ENCODE measurements at places on chromosomes 13 and 19. TPM values are rescaled to one million over a fixed set of nuclear protein-coding genes. Genes with fewer than 3 reads are reported as not detected.

DNA sequence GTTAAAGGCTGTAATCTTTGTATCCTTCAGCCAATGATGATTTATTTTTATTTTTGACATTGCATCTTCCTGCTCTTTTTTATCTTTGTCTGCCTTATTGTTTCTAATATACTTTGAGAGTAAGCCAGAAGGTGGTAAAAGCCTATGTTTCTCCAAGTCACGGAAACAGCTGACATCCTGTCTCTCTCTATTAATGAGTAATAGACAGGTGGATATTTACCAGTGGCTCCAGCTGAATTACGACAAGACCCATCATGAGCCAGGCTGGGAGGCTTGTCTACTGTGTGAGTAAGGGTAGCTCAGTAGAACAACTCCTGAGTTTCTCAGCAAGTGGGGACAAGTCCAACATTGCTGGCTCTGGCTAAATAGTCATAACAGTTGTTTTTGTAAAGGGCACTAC is 166.6 kb downstream of the NDFIP2 start:
- H3K4me1 ChIP-seq: no peaks in the 10 kb centered on the region
- H3K4me3 ChIP-seq: no peak overlapping the region
- H3K27ac ChIP-seq: no peak overlapping the region
- no peak for DNase-seq
- no peaks in the 10 kb centered on the region for H3K27me3 ChIP-seq

- H3K4me3 ChIP-seq: no peak overlapping the region
- H3K36me3 ChIP-seq: no peaks in the 10 kb centered on the region
- H3K27me3 ChIP-seq: peaks cover 27% of the 10 kb centered on the region
- no peaks in the 10 kb centered on the region for H3K4me1 ChIP-seq
Observed at GRCh38 chr13:77359171-77359570, 32.3 kb upstream of the MYCBP2 start.

GRCh38 chr19:45753548-45753947 is 15.5 kb downstream of the SIX5 start:
- no peak for DNase-seq
- H3K36me3 ChIP-seq: no peaks in the 10 kb centered on the region
- peaks cover 8% of the 10 kb centered on the region for H3K4me1 ChIP-seq
- H3K27me3 ChIP-seq: no peaks in the 10 kb centered on the region
- no peak overlapping the region for H3K27ac ChIP-seq

GRCh38 chr13:98571955-98572662 is 4.8 kb downstream of the STK24 start:
- H3K36me3 ChIP-seq: peaks cover 19% of the 10 kb centered on the region
- H3K4me1 ChIP-seq: peaks cover 74% of the 10 kb centered on the region
- DNase-seq: no peak
- H3K4me3 ChIP-seq: peak overlapping the region; percentile 64

Gene PEAK3
- total RNA-seq: 0.44 TPM

- H3K4me3 ChIP-seq: no peak overlapping the region
- no peak for DNase-seq
- no peak overlapping the region for H3K27ac ChIP-seq
Observed at GRCh38 chr13:81986308-81986707, 1645.4 kb upstream of the SPRY2 start.

Gene PROZ
- total RNA-seq: not detected

Gene SSBP4
- total RNA-seq: 102 TPM

DNA sequence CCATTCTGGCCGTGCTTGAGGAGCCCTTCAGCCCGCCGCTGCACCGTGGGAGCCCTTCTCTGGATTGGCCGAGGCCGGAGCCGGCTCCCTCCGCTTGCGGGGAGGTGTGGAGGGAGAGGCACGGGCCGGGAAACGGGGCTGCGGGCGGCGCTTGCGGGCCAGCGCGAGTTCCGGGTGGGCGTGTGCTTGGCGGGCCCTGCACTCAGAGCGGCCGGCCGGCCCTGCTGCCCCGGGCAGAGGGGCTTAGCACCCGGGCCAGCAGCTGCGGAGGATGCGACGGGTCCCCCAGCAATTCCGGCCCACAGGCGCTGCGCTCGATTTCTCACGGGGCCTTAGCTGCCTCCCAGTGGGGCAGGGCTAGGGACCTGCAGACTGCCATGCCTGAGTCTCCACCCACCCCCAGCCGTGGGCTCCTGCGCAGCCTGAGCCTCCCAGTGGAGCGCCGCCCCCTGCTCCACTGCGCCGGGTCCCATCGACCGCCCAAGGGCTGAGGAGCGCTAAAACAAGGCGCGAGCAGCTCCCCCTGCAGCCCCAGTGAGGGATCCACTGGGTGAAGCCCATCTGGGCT is 76.5 kb downstream of the PCDH20 start:
- no peaks in the 10 kb centered on the region for H3K36me3 ChIP-seq
- H3K27me3 ChIP-seq: no peaks in the 10 kb centered on the region
- H3K27ac ChIP-seq: no peak overlapping the region
- no peak for DNase-seq
- H3K4me3 ChIP-seq: no peak overlapping the region

GRCh38 chr19:20453425-20453935 is 112.1 kb downstream of the ZNF737 start:
- H3K36me3 ChIP-seq: no peaks in the 10 kb centered on the region
- H3K4me3 ChIP-seq: no peak overlapping the region
- no peaks in the 10 kb centered on the region for H3K4me1 ChIP-seq
- H3K27me3 ChIP-seq: no peaks in the 10 kb centered on the region
- H3K27ac ChIP-seq: no peak overlapping the region

DNA sequence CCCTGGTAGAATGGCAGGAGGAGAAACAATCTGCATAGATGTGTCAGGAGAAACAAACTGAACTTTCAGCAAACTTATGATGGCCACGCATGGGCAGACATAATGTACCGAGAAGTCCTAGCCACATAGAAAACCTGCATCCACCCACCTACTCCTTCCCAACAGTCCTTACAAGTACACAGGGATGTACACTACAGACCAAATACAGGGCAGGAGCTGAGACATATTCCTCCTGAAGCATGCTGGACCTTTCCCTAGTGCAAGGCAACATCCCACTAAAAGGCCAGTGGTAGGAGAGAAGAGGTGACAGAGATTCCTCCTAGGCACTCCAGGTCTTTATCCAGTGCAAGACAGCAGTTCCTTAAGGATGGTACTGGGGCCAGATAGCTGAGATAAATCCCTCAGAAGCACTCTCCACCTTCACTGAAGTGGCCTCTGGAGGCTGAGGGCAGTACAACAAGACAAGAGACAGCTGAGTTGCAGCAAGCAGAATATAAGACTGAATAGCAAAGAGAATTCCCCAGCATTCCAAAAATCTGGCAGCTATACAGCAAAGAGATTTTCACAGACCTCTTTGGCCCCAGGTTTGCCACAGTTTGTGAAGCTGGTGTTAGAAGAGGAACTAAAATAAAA is 18.3 kb downstream of the VWA8 start:
- peaks cover 19% of the 10 kb centered on the region for H3K4me1 ChIP-seq
- no peaks in the 10 kb centered on the region for H3K27me3 ChIP-seq
- no peak for DNase-seq
- H3K4me3 ChIP-seq: no peak overlapping the region
- H3K27ac ChIP-seq: no peak overlapping the region
- peaks cover 26% of the 10 kb centered on the region for H3K36me3 ChIP-seq

DNA sequence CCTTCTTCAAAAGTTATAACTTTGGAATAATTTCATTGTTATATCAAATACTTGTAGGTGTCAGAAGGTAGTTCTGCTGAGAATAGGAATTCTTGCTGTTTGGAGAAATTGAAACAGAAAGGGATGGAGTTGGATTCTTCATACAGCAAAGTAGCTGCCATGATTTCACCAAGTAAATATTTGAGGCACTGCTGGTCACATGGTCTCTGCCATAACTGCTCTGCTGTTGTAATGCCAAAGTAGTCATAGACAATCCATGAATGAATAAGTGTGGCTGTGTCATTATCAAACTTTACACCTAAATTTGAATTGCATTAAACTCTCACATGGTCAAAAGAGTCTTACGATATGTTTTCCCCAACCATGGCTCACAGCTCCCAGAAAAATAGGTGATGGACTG is 308.6 kb downstream of the GPC6 start:
- H3K27me3 ChIP-seq: no peaks in the 10 kb centered on the region
- H3K4me1 ChIP-seq: peaks cover 20% of the 10 kb centered on the region
- H3K36me3 ChIP-seq: no peaks in the 10 kb centered on the region
- no peak for DNase-seq
- H3K4me3 ChIP-seq: no peak overlapping the region

- no peak overlapping the region for H3K27ac ChIP-seq
- DNase-seq: no peak
- peaks cover 23% of the 10 kb centered on the region for H3K4me1 ChIP-seq
- H3K36me3 ChIP-seq: no peaks in the 10 kb centered on the region
Observed at GRCh38 chr19:12838886-12839756, 806 bp downstream of the MAST1 start.

- H3K4me1 ChIP-seq: peaks cover 20% of the 10 kb centered on the region
- peak overlapping the region; percentile 80 for H3K27ac ChIP-seq
- no peaks in the 10 kb centered on the region for H3K27me3 ChIP-seq
Observed at GRCh38 chr19:45791744-45792469, 738 bp downstream of the DMWD start.

DNA sequence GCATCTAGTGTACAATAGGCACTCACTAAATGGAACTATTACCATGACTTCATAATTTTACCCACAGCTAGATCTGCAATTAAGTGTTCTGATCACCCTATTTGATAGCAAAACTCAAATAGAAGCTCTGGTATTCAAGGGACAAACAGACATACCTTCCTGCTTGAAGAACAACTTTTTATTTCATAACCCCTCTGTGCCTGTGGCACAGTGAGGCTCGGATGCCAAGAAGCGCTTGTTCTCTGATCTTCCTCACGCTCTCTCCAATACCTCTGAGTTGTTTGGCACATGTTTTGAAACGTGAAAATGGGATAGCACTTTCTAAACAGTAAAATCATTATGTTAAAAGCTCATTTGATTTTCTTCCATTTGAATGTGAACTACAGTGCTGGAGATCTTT is 232.0 kb downstream of the KLF5 start:
- no peak overlapping the region for H3K4me3 ChIP-seq
- DNase-seq: no peak

Gene ZFP14
- total RNA-seq: 6.0 TPM

GRCh38 chr13:40984668-40985366 is 34.3 kb downstream of the ELF1 start:
- H3K27ac ChIP-seq: peak overlapping the region; percentile 70
- peaks cover 4% of the 10 kb centered on the region for H3K36me3 ChIP-seq

- H3K27me3 ChIP-seq: no peaks in the 10 kb centered on the region
- H3K4me1 ChIP-seq: peaks cover 43% of the 10 kb centered on the region
- no peak overlapping the region for H3K27ac ChIP-seq
- H3K36me3 ChIP-seq: no peaks in the 10 kb centered on the region
- DNase-seq: no peak
Observed at GRCh38 chr13:99004978-99005377, 27.1 kb upstream of the DOCK9 start.
